SK-N-MC (cell line): ENCODE measurements at places on chromosomes 5 and 9.

DNA sequence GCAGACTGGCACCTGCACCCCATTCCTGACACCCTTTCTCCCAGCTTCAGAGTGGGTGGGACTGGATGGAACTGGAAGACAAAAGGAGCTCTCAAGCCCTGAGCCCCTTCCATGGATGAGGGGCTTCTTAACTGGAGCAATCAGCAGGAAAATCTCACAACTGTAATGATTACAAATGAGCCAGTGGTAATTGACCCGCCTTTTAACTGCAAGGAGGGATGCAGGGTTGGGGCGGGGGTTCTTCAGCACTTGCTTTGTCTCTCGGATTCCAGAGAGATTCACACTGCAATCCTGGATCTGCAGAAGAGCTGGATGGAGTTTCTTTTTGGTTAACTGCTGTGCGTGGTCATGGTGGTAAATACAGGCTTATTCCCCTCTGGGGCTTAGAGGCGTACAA lies 160.1 kb upstream of the SHB start:
- DNase-seq, result no peak

GRCh38 chr9:32404856-32405255 lies 20.4 kb downstream of the ACO1 start:
- DNase-seq, result no peak

GRCh38 chr9:13805546-13805945 lies 508.4 kb downstream of the NFIB start:
- no peak for DNase-seq

GRCh38 chr5:137858223-137858916 lies 9.3 kb upstream of the MYOT start:
- no peak for DNase-seq

DNA sequence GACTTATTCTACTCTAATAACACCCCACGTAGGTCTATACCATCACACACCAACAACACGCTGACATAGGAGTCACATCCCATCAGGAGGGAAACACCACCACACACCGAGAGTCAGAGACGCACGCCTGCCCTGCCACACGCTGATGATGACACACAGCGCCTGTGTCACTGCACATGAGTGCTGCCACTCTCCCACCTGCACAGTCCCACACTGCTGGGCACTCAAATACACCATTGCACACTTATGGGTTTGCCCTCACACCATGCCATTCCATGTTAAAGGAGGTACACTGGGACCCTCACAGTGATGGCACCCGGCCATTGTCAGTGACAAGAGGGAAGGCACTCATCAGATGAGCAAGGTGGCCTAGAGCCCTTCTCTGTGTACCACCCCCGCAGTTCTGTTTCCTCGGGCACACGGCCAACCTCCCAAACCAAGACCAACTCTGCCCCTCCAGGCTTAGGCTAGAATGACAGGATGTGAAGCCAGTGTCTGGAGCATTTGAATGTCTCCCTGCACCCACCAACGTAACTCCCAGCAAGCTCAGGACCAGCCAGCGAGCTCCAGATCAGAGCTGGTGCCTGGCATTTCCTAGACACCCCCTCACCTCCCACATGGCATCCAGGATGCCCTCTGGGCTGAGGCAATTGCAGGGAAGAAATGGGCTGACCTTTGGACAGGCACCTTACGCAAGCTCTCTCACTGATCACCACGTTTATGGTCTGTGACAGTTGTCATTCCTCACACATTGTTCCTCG lies 3.6 kb upstream of the CPLX2 start:
- DNase-seq, result no peak

DNA sequence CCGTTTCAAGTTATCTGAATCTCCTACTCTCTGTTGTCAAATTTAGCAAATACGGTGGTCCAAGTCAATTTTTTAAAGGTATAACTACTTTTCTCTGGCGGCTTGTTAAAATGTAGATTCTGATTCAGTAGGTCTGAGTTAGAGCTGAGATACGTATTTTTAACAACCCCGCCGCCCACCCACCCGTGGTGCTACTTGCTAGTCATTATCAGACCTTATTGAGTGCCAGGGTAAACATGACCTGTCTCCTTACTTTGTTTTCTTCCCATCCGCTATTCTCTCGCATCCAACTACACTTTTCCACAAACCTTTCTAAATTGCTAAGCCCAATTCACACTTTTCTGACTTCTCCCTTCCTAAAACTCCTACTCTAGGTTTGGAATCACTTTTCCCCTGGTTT lies 694 bp upstream of the PLAA start:
- no peak for DNase-seq

- no peak for DNase-seq
Observed at GRCh38 chr5:125450771-125451170, 704.3 kb upstream of the ZNF608 start.

- DNase-seq, result no peak
Observed at GRCh38 chr9:73451003-73451402, 299.3 kb downstream of the ANXA1 start.

GRCh38 chr9:126587187-126588185 lies 26.2 kb upstream of the LMX1B start:
- DNase-seq, result no peak

DNA sequence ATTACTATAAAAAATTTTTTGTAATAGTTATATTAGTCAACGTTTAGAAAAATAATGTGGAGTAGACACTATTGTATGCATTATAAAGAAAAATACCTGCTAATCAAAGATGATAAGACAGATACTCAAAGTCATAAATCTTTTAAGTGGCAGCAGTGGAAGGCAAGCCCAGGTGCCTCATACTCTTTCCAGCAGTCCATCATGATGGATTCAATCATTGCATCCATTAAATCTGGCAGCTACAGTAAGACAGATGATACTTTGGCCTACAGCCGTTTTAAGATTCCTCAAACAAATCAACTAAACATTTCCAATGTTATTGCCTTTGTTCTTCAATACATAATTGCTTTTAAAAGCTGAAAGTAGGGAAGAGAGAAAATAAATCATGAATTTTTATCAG lies 1392.9 kb upstream of the NUDT12 start:
- no peak for DNase-seq

DNA sequence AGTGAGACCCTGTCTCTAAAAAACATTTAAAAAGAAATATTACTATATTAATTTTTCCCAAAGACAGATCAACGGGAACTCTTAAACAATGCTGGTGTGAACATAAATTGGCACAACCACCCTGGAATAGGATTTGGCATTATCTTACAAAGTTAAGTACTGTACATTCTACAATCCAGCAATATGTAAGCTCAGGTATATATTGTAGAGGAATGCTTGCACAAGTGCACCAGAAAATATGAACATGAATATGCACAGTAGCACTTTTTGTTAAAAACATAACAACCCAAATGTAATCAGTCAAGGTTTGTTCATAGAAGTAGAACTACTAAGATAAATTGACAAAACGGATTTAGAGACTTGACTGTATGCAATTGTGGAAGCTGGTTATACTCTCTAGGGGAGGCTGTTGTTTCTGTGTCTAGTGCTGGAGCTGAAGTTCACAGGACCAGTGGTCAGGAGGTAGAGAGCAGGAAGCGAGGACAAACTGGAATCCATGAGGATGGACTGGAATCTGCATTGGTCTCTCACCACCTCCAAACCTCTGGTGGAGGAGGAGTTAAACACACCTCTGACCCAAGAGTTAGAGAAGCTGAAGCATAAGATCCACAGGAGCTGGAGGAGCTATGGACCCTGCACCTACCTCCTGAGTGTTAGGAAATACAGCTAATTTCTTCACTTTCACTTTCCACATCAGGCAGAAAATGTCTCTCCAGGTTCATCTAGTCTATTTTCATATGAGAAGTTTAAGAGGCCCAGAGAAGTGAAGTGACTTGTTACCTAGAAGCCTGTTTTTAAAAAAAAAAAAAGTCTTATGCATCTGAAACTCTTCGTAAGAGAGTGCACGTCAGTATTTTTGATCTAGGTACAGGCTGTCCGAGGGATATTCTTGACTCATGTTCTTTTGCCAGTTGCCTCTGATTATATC lies 20.3 kb upstream of the RIC1 start:
- DNase-seq, result no peak

DNA sequence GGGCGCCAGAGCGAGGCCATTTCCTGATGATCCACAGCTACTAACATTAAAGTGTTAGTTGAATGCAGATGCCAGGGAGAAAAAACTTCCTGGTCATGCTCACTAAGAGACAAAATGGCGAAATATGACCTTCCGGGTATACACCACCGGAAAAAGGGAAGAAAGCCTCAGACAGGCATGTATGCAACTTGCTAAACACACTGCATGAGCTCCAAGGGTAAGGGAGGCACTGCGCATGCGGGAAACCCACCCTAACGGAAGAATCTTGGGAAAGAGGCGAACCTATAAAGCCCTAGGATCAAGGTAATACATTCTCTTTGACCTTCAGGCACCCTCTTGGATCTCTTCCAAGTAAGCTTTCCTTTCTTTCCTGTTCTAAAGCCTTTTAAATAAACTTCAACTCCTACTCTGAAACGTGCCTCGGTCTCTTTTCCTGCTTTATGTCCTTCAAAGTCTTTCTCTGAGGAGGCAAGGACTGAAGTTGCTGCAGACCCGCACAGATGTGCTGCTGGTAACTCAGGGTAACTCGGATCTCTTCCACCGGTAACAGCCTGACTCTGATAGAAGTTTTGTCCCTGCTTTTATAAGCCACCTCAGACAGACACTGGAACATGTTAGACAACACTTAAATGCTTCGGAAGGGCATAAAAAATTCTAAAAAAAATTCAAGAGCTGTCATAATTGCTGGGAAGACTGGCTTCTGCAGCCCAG lies 64.9 kb downstream of the DTWD2 start:
- no peak for DNase-seq

GRCh38 chr5:67842806-67843205 lies 372.8 kb upstream of the PIK3R1 start:
- DNase-seq, result no peak

DNA sequence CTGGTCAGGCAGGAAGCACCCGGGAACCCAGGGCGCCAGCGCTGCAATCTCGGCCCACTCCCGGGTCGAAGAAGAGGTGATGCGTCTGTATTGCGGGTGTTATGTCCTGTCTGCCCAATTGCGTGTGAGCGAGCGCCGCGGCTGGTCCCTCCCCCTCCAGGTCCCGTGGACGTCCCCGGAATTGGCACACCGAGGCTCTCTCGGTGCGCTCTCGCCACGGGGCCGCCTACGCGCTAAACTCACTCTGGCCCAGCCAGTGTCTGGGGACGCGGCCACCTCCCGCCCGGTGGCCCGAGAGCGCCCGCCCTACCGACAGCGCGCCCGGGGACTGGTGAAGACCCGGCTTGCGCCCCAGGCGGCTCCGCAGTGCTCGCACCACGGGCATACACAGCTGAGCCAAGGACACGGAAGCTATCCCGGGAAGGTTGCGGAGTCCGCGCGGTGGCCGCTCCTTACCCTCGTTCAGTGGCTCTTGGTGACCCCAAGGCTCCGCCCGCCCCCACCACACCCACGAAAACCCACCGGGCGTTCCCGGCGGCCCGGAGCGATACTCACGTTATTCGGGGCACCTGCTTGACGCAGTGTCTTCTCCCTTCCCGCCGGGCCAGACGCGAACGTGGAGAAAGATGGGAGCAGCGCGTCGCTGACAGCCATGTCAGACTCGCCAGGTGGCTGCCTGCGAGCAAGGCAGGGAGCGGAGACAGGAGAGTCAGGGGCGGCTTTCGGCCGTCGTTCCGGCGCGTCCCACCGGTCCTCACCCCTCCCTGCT lies 1.0 kb downstream of the KLF4 start:
- DNase-seq, result no peak

- no peak for DNase-seq
Observed at GRCh38 chr5:4882186-4882585, 257.9 kb upstream of the ADAMTS16 start.

GRCh38 chr5:43150748-43151147 lies 30.0 kb downstream of the ZNF131 start:
- no peak for DNase-seq

DNA sequence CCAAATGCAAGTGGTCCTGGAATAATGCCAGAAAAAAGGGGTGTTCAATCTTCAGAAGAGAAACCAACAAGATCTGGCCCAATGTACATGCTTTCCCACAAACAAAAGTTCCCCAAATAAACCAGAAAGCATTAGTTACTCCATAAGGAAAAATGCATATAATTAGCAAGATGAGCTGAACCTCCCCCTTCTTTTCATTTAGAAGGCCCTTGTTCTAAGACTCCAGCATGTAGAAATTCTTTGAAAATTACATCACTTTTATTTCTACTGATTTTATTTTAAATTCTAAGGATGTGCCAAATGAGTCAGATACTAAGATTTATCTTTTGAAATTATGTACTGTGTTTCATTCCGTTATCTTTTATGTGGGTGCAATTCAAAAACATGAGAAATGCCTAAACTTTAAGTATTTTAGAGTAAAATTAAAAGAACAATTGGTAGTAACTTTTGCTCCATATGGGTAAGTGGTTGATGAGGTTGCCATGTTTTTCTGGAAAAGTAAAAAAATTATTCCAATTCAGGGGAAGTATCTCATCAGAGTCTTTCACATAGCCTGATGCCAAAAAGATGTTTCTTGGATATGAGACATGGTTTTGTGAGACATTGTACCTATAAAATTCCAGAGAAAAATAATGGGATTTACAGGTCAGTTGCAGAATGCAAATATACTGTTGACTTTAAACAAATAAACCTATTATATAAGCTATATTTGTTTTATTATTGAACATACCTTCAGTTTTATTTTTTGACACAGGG lies 106.5 kb upstream of the CCDC112 start:
- DNase-seq, result no peak

DNA sequence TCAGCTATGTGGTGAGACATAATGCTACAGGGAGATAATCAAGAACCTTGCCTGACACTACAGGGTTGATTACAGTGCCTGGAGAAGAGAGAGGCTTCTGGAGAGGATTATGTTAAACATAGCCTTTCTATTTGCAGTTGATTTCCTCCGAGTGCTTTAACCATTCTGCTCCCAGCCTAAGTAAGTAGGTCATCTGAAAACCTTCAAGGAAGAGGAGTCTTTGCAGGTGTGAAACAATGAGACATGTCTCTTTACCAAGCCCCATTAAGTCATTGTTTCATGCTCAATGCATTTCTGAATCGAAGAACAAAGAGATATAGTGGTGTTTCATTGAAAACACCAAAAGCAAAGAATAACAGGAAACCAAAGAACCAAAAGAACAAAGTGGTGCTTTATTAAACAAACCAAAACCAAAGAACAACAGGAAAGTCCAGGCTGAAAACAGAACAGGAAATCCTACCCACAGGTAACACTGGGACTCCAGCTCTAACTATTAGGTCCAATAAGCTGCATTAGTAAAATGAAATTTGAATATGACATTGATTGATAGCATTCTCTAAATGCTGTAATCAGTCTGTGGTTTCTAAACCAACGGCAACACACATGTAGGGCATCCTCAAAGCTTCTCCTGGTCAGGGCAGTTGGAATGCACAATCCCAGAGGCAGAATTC lies 113.3 kb upstream of the SPATA31D4 start:
- DNase-seq, result no peak

DNA sequence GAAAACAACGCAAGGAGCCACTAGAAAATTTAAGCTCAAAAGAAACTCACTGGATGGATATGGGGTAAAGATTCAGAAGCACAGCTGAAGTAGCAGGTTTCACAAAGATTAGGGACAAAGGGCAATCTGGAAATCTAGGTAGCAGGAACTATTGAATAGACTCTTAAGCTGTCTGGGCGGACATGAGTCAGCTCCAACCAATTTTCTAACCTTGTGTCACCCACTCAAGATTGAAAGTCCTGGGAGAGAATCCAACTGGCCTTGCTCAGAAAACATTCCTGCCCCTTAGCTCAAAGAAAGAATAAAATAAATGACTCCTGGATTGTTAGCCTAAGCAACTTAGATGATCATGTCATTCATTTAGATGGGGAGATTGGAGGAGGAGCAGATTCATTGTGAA lies 69.2 kb downstream of the STK32A start:
- DNase-seq, result no peak

GRCh38 chr9:71920456-71921189 lies 9.2 kb downstream of the C9orf85 start:
- DNase-seq, result no peak

- no peak for DNase-seq
Observed at GRCh38 chr5:131932235-131932634, 13.2 kb downstream of the MEIKIN start.
